GM10248 (cell line): ENCODE measurements at places on chromosomes 5 and 9.

DNA sequence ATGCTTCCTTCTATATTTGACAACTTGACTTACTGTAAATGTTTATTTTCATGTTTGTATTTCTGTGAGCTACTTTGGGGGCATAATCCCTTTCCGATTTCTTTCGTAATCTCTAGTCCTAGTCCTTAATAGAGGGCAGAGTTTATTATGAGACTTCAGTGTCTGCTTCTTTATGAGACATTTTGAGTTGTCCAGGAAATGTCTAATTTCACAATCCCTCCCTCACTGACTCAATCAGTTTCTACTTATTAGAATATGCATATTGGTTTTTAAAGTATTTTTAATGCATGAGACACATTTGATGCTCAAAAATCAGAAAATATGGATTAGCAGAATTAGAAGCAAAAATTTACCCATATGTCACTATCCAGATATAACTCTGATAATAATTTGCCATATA lies 160.9 kb downstream of the FOCAD start:
- no peak for DNase-seq

GRCh38 chr5:67038817-67039603 lies 157.6 kb downstream of the CD180 start:
- DNase-seq = no peak

GRCh38 chr5:168356592-168356991 lies 65.1 kb downstream of the WWC1 start:
- no peak for DNase-seq

DNA sequence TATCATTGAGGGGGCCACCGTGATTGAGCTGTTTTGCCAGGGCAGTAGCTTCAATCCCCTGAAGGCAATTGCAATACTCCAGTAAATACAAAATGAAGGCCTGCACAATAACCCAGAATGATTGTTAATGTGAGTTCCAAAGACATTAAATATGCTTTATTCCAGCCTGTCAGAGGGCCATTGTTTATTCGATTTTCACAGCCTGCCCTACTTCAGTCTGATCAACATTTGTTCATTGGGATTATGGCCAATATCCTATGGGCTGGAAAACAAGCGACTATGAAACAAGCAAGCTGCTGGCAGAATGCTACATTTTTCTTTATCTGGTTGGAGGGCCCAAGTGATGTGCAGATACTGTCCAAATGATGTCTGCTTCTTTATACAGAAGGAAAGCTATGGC lies 543.1 kb downstream of the TLE1 start:
- DNase-seq = no peak

- DNase-seq = no peak
Observed at GRCh38 chr5:14790220-14790619, 81.4 kb downstream of the ANKH start.

DNA sequence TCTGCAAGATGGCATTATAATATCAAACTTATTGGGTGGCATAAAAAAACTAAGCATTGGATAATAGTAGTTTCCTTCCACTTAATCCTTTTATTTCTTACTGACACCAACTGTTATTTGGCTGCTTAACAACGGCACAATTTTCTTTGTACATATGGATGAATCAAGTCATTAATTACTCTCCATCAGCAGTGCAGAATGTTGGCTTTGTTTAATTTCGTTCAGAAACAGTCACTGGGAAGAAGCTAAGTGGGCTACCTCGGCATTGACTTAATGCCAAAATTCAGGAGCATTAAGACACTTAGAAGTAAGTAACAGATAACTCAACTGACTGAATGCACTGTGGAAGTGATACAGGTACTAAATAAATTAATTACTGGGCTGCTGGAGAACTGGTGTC lies 460.4 kb downstream of the CTNND2 start:
- no peak for DNase-seq

DNA sequence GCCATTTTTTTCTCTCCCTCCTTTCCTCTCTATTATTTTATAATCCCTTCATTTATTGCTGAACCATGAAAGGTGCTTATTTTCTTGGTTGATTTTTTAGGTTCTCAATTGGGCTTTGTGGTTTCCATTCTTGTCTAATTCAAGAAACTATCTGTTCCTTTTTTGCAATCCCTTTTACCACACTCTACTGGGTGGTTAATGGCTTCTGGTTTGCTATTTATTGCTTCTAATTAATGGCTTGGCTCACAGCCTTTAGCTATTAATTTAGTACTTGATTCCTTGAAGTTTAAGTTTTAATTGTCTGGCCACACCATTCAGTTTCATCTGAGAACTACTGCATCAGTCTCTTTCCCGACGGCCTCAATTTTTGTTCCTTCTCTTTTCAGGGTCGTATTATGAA lies 5.6 kb downstream of the FRRS1L start:
- DNase-seq = no peak

- no peak for DNase-seq
Observed at GRCh38 chr5:659496-660263, 33.5 kb downstream of the TPPP start.

GRCh38 chr5:151198861-151199260 lies 25.0 kb downstream of the CCDC69 start:
- no peak for DNase-seq

- no peak for DNase-seq
Observed at GRCh38 chr5:110371011-110371724, 355.3 kb downstream of the TMEM232 start.

GRCh38 chr5:160643616-160644240 lies 208.3 kb downstream of the ATP10B start:
- DNase-seq = no peak

- no peak for DNase-seq
Observed at GRCh38 chr9:98867429-98868168, 60.1 kb downstream of the GALNT12 start.

GRCh38 chr5:168557389-168557788 lies 21.8 kb downstream of the PANK3 start:
- DNase-seq = no peak

DNA sequence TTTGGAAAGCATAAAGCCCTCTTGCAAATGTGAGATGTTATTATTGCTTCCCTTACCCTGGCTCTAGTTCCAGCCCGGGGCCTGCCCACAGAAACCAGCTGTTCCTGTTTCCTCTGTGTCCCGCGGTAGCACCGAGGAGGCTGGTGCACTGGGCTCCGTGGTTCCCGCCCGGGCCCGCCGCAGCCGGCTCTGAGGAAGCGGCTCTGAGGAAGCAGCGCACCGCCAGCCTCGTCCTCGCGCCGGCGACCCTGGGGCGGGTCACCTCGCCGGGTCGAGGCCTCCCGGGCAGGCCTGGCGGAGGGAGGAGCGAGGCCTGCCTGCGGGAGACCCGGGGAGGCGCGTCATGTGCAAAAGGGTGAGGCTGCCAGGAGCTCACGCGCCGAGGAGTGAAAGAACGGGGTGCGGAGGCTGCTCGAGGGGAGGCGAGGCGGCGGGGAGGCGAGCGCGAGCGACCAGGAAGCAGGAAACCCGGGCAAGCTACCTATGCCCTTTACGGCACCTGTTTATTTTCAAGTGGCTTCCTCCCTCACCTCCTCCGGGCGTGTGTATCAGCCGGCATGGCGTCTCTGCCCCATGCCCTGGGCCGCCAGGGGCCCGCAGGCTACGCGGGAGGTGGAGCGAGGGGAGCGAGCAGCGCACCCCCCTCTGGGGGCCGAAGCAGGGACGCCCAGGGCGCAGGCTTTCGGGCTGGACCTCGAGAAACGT lies 61.3 kb upstream of the MEGF10 start:
- DNase-seq = peak; percentile 67

GRCh38 chr5:62653001-62653863 lies 74.6 kb downstream of the LRRC70 start:
- no peak for DNase-seq

DNA sequence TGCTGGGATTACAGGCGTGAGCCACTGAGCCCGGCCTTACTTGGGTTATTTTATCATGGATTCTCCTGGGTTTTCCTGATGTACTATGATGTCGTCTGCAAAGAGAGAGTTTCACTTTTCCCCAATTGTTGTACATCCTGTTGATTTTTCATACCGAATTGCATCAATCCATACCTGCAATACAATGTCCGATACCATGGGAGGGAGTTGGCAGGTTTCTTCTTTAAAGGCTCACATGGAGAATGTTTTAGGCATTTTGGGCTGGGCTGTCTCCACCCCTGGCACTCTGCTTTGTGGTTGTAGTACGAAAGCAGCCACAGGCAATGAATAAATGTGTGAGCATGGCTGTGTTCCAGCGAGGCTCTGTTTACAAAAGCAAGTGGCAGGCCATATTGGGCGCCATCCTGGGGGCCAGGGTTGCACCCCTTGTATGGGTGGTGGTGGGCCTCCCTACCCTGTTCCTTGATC lies 35.1 kb upstream of the EXOC3 start:
- no peak for DNase-seq

GRCh38 chr5:177964471-177964870 lies 31.6 kb downstream of the PROP1 start:
- no peak for DNase-seq

- DNase-seq = no peak
Observed at GRCh38 chr5:97102010-97102470, 40.4 kb downstream of the LIX1 start.

GRCh38 chr5:29307478-29307877 lies 1886.0 kb upstream of the CDH6 start:
- DNase-seq = no peak

GRCh38 chr5:13673511-13673910 lies 271.0 kb downstream of the DNAH5 start:
- no peak for DNase-seq

- DNase-seq = no peak
Observed at GRCh38 chr5:154593071-154593470, 115.0 kb upstream of the HAND1 start.

- no peak for DNase-seq
Observed at GRCh38 chr9:137244486-137245449, 3.7 kb downstream of the TUBB4B start.

DNA sequence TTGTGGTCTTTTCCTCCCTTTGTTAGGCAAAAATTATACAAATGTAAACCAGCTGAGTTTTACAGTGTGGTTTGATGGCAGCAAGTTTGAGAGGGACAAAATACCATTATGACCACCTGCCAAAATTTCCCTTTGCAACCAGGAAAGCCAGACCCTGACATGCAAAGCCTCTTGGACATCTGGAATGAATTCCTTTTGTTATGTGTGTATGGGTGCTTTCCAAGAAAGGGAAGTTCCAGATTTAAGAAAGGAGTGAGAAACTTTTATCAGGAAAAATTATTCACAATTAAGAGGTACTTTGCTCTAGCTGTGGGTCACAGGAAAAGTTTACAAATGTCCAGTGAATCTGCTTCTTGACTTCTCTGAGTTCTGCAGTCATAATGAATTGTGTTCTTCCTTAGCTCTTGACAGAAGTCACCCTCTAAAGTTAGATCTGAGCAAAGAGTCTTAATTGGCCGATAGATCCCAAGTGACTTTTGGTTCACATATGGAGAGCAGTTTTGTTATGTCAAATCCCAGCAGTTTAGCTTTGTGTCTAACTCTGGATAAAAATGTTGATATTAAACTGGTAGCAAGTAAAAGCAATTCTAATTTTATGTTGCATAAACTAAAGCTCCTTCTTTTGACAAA lies 295.9 kb upstream of the ZNF608 start:
- no peak for DNase-seq

DNA sequence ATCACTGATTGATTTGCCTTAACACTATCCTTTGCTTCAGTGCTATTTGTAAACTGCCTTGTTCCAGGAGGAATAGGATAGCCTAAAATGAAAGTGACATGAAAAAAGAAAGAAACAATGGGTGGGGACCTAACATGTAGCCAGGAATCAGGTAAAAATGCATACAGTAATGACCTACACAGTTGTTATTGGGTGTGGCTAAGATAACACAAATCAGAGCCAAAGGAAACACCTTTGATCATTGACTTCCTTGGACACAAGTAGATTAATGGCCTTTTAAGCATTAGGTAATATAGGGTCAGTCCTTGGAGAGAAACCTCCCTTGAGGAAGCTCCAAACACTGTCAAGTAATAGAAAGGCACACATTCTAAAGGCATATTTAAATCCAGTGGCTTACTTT lies 220.4 kb downstream of the TRPM3 start:
- no peak for DNase-seq

GRCh38 chr5:31682851-31683250 lies 43.9 kb downstream of the PDZD2 start:
- no peak for DNase-seq

DNA sequence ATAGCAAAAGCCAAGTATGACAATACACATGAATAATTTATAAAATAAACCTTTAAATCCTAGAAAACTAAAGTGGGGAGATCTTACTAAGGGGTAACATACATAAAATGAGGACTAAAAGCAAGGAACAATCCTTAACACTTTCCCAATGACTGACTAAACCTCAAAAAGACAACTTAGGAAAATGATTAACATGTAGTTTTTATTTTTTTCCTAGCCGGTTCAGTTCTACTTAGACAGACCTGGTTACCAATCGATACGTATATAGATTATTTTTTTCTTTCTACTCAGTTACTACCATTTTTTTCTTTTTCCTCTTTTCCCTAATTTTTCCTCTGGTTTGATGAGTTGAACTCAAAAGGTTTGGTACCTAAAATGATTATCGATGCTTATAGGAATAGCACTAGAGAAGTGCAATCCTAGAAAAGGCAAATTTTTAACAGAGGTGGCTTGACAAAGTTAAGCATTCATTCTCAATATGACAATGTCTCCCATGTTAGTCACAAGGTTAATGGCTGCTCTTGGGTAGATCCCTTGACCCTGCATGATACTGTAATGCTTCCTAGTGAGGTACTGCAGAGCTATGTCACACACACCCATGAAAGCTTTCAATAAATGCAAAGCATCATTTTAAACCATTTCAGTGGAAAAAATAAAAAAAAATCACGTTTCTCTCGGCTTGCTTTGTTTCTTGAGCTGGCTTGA lies 41.5 kb downstream of the FBXO4 start:
- no peak for DNase-seq

- DNase-seq = no peak
Observed at GRCh38 chr9:89953824-89954615, 349.2 kb downstream of the GADD45G start.

- DNase-seq = no peak
Observed at GRCh38 chr9:128912270-128912853, 8.4 kb upstream of the PHYHD1 start.

DNA sequence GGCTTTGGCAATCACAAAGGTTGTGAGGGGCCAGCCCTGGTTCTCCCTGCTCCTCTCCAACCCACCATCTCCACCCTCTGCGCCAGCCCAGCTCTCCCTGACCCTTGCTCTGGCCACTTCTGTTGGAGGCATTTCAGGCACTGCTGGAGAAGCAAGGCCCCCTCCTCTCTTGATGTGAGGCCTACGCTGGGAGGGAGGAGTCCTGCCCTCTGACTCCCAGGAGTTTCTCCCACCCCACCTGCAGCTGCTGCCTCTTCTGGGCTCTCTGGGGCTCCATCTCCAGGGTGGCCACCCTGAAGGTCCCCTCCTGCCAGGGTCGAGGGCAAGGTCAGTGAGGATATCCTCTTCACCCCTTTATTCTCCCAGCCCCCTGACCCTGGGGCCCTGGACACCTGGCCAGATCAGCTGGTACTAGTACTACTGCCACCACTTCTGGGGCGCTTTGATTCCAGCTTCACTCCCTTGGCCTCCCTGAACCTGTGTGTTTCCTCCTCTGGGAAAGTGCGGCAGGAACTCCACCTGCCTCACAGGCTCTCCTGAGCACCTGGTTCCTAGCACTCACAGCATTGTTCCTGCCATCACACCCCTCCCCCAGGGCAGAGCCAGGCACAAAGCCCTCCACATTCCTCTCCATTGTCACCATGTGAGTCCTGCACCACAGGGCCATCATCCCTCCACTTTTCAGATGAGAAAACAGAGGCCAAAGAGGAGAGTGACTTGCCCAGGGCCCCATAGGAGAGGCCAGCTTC lies 23.8 kb upstream of the TDRD7 start:
- peak; percentile 15 for DNase-seq

- DNase-seq = peak; percentile 30
Observed at GRCh38 chr5:55691265-55692105, 20.6 kb downstream of the SLC38A9 start.

GRCh38 chr5:93649234-93649900 lies 66.3 kb downstream of the NR2F1 start:
- DNase-seq = no peak
